A549 treated with CpdA at 1 μM for 4 hours (cell line): ENCODE measurements at places on chromosomes 4 and X. TPM values are rescaled to one million over a fixed set of nuclear protein-coding genes. Genes with fewer than 3 reads are reported as not detected.

The SERTM2 gene
- total RNA-seq, result not detected in 5 replicates

The ZNF732 gene
- not detected in 5 replicates for total RNA-seq

The ELOVL6 gene
- 18.9 to 23.9 TPM (median 22.1 TPM) in 5 replicates for total RNA-seq

The UNC5C gene
- 0.01 TPM in 2 of 5 replicates, not detected in the others for total RNA-seq

The TXK gene
- total RNA-seq, result 0.14 to 0.34 TPM (median 0.16 TPM) in 5 replicates

The CT45A5 gene
- 0.05 TPM in 1 of 5 replicates, not detected in the others for total RNA-seq

The RNF175 gene
- total RNA-seq, result not detected in 5 replicates

The SMAD1 gene
- total RNA-seq, result 10.2 to 11.2 TPM (median 10.8 TPM) in 5 replicates

The TRIM60 gene
- not detected in 5 replicates for total RNA-seq

The RHOH gene
- 0.08 to 0.57 TPM (median 0.16 TPM) in 4 of 5 replicates, not detected in the other for total RNA-seq

The CT45A2 gene
- 0.07 TPM in 1 of 5 replicates, not detected in the others for total RNA-seq

The TBC1D25 gene
- 8.1 to 12.5 TPM (median 11.7 TPM) in 5 replicates for total RNA-seq

The BST1 gene
- 15.8 to 20.7 TPM (median 18.2 TPM) in 5 replicates for total RNA-seq

The PHEX gene
- 0.27 to 0.44 TPM (median 0.36 TPM) in 5 replicates for total RNA-seq

The NHS gene
- 4.6 to 8.1 TPM (median 5.8 TPM) in 5 replicates for total RNA-seq

The UCP1 gene
- 0.08 to 0.10 TPM in 2 of 5 replicates, not detected in the others for total RNA-seq

The AWAT2 gene
- total RNA-seq, result not detected in 5 replicates

The SMR3B gene
- total RNA-seq, result not detected in 5 replicates

The F11 gene
- not detected in 5 replicates for total RNA-seq

The USP17L27 gene
- total RNA-seq, result not detected in 5 replicates

The USP51 gene
- 0.32 to 0.71 TPM (median 0.52 TPM) in 5 replicates for total RNA-seq

The SYTL5 gene
- total RNA-seq, result 0.34 to 0.52 TPM (median 0.41 TPM) in 5 replicates

The PRDM8 gene
- total RNA-seq, result 0.22 to 0.60 TPM (median 0.33 TPM) in 5 replicates

The MAGEA9B gene
- total RNA-seq, result not detected in 5 replicates

The CACNA1F gene
- not detected in 5 replicates for total RNA-seq

The SLAIN2 gene
- 15.3 to 21.1 TPM (median 18.4 TPM) in 5 replicates for total RNA-seq
